ENCODE measurements at places on chromosomes 13 and 19.

DNA sequence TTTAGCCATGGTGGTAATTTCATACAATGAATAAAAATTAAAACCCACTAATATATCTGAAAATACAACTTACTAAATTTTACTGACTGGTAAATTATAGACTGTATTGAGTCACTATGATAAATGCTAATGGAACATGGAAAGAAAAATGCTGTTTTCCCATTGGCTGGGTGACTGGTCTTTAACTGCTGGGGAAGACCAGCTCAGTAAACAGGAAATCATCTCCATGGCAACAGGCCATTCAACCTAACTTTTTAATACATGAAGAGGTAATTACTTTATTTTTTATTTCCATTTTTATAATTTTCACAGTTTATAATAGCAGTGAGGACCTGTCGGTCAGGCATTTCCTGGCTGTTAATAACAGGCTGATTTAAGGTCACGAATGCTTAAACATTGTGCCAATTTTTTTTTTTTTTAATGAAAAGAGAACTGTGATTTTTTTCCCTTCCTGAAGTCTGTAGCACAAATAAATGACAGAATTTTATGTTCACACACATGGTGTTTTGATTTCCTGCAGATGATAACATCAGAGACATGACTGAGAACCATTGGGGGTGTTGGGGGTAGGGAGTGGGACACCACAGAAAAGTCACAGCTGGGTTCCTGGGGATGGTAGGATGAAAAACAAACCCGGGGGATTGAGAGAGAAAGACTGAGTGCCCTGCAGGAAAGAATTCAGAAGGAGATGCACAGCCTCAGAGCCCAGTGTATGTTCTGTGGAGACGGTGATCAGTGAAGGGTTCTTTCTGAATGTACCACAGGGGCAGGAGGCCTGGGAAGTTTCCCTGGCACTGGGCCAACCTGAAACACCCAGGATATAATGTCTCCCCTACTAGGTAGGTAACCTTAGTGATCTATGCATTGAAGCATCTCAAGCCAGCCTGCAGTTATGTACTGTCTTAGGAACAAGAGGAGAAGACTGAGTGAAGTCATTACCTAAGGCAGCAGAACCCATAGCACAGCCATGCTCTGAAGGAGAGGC is 297.1 kb downstream of the COG6 start:
- DNase-seq: no peak

DNA sequence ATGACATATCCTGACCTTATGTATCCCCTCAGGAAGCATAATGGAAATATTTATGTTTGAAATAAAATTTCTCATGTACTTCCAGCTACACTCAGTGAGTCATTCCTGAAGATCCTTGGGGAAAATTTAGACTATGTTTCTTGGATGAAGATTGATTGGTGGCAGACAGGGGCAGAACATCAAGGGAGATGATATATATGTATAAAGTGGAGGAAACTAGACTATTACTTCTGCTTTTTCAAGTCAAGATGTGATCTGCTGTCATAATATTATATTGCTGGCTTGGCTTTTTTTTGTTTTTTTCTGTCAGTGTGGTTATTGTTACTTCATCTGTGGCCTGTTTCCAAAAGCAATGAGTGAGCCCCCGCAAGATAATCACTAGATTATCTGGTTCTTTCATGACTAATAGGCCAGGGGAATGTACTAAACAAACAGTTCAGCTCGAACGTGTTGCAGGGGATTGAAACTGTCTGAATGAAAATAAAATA is 87.2 kb upstream of the TNFSF11 start:
- no peak for DNase-seq

GRCh38 chr19:6381030-6381750 is 5.5 kb upstream of the PSPN start:
- no peak for DNase-seq

DNA sequence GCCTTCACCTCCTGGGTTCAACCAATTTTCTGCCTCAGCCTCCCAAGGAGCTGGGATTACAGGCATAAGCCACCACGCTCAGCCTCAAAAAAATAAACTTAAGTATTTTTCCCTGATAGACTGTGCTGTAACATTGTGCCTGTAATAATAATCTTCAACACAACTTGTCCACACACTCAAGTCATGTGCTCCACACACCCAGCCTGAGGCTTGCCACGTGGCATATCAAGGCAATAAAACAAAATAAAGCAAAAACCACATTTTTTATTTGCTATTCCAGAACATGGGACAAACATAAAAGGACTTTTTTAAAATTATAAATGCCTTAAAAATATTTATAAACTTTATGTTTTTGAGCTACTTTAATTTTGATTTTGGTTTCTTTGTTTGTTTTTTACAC is 115.8 kb downstream of the NALCN start:
- DNase-seq: no peak
